ENCODE measurements at places on chromosomes 12 and 14.

GRCh38 chr12:19150273-19150900, 20.9 kb downstream of the PLEKHA5 start:
- no peak for DNase-seq

DNA sequence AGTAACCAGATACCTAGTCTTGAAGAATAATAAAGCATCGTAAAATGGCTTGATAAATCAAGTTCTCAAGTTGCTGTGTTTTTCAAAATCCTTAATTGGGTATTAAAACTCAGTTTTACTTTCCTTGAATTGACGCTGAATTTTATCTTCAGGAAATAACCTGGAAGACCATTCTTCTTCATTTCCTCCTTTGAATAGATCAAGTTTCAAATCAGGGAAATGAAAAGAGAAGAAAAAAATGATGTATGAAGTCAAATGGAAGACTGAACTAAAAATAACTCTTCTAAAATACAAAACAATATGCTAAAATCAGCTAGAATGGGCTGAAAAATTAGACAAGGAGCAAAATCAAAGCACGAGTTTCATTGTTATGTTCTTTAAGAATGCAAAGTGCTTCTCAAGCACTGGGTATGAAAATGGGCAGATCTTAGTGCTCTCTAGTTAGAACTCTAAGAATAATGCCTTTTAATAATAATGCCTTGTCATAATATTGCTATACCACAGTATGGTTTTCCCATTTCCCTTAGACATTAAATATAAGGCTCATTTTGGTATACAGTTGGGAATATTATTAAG, 54.6 kb upstream of the CLEC14A start:
- DNase-seq = no peak

- no peak for DNase-seq
Observed at GRCh38 chr14:104388541-104389325, 190.8 kb upstream of the C14orf180 start.

DNA sequence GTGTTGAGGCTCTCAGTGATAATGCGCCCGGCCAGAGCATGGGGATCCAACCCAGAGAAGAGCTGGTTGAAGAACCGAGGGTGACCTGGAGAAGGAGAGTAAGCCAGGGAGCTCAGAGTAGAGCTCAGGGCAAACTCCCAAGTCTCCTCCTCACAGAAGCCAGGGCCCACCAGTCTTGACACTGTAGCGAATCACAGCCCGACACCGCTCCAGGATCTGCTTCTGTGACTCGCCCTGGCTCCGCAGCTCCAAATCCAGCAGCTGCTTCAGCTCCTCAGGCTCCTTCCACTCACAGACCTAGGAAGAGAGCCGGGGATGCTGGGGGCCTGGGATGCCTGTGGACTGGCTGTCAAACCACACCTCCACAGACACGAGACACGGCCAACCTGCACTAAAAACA, 8.2 kb upstream of the ZNF740 start:
- DNase-seq = no peak

GRCh38 chr12:3988519-3989217, 115.5 kb upstream of the PARP11 start:
- no peak for DNase-seq
